H9 (cell line): ENCODE measurements at places on chromosomes 4 and X.

GRCh38 chrX:13535376-13536165, 33.8 kb upstream of the EGFL6 start:
- no peak for DNase-seq

- no peak for DNase-seq
These were observed 108.2 kb upstream of the BMPR1B start for GRCh38 chr4:94649381-94650133.

DNA sequence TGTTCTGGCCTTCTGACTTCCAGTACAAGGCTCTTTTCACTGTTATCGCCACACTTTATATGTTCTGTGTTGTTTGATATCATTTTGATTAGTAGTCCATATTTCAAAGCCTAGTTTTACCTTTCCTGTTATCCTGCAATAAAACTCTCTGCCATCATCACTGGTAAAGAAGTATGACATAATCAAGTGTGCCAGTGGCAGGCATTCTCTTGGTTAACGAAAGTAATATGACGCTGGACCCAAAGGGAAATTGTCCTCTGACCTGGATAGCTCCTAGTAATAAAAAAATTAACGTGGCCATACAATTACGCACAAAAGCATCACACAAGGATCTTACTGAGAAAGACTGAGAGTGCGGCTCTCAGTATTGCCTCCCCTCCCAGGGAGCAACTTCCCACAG, 33.8 kb downstream of the DGKK start:
- no peak for DNase-seq

DNA sequence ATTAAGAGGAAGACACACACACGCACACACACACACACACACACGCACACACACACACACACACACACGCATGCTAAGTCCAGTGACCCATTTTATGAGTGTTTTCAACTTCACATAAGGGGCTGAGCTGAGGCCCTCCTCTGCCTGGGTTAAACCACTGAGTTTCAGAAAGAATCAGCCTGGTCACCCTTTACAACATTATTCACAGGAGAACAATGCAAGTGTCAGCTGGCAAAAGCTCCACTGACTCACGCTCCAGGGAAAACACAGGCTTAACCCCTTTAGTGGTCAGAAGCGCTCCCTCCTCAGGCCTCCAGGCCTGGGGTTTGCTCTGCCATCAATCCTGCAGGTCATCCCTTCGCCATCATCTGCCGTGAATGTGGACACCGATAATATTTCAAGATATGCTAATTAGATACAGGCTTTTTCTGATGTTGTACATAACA, 46.9 kb downstream of the ACOX3 start:
- no peak for DNase-seq

DNA sequence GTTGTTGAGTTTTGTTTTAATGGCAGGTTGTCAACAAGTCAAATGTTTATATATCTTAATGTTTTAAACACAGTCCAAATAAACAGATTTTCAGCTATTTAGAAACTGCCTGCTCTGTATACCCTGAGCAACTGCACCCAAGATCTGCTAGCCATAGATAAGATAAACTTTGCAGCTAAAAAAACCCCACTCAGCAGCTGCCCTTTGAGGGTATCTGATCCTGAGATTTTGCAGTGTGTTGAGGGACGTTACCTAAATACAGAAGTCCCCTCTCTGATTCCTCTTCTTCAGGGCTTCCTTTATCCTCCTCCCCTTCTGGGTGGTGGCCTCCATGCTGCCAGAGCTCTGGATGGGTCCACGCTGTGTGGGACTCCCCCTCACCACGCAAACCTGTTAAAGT, 11.0 kb upstream of the FGG start:
- DNase-seq: no peak

GRCh38 chr4:128660361-128661215, 148.9 kb upstream of the JADE1 start:
- DNase-seq: no peak

DNA sequence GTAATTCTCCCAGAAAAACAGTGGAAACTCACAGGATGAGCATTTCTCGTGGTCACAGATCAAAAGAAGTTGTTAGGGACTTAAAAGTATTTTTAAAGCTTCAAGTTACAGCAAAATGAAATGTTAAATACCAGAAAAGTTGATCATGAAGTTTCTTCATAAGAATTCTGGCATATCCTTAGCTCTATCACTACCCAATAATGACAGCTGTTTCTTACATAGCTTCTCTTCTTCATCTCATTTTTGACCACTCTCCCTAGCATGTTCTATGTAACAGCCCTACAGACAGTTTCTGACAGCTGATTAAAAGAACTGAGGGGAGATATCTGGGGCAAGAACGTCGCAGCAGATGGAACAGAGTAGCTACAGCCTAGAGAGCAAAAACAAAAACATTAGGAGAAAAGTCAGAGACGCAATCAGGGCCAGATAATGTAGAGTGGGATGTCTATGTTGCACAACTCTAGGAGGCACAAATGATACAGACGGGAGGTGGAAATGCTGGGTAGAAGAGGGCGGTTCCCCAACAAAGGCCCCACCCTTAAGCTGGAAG, 108.7 kb downstream of the CORIN start:
- DNase-seq: no peak

- no peak for DNase-seq
These were observed 5.6 kb downstream of the SDAD1 start for GRCh38 chr4:75985116-75985515.

GRCh38 chr4:148333265-148333664, 108.9 kb downstream of the NR3C2 start:
- DNase-seq: no peak

- no peak for DNase-seq
These were observed 6.7 kb upstream of the FAM9C start for GRCh38 chrX:13051167-13051528.

DNA sequence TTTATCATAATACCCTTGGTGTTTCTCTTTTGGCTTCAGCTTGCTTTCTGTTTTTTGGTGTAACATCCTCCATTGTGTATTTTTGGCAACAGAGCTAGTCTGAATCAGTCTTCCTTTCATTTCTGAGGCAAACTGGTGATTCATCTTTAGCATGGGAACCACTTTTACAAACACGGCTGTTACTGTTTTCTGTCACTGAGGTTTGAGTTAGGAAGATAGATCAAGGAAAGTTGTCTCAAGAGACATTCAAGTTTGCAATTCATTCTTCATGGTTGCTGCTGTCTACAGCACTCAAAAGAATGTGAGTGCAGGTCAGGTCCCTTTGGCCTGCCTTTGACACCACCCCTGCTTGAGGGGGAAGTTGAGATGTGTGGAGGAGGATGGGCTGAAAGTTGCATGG, 36.3 kb downstream of the IL21 start:
- DNase-seq: no peak

GRCh38 chr4:105236202-105236915, 89.7 kb downstream of the TET2 start:
- DNase-seq: no peak

- no peak for DNase-seq
These were observed 68.4 kb downstream of the AR start for GRCh38 chrX:67612231-67612630.

- no peak for DNase-seq
These were observed 30.9 kb downstream of the NIPAL1 start for GRCh38 chr4:48047421-48047844.

DNA sequence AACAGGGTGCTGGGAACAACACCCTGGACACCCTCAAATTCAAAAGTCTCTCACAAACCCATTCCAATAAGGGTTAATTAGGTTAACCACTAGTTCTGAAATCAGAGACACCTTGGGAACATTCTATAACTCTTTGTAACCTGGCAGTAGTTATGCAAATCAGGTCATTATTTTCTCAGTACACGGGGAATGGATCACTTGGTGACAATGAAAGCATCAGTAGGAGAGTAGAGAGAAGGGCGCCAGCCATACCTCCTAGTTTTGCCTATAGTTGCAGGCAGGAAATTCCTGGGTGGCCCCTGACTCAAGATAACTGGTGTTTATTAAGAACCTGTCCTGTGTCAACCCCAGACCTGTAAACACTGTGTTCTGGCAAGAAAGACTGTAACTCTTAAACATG, 2.5 kb downstream of the CCDC110 start:
- DNase-seq: no peak

GRCh38 chrX:110569506-110569905, 210.9 kb downstream of the RTL9 start:
- no peak for DNase-seq

GRCh38 chr4:41406113-41406516, 131.8 kb upstream of the LIMCH1 start:
- no peak for DNase-seq

DNA sequence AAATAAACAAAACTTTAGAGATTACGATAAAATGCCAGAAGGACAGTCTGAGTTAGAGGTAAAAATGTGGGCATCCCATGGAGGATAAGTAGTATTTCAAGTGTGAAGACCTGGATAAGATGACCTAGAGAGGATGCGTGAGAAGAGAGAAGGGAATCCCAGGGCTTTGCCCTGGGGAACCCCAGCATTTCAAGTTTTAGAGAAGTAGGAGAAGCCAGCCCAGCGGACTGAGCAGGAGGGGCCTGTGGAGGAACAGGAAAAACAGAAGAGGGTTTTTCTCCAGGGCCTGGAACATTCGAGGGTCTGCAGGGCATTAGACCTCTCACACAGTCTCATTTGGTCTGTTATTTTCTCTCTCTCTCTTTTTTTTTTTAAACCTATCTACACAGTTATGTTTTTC, 2.9 kb upstream of the CFP start:
- DNase-seq: no peak

GRCh38 chr4:188437535-188437934, 298.3 kb downstream of the TRIML1 start:
- no peak for DNase-seq

- no peak for DNase-seq
These were observed 22.5 kb upstream of the FBXW7 start for GRCh38 chr4:152558396-152558795.

- no peak for DNase-seq
These were observed 18.1 kb downstream of the OFD1 start for GRCh38 chrX:13752646-13753045.

- no peak for DNase-seq
These were observed 114.1 kb upstream of the RAP2C start for GRCh38 chrX:132333351-132333750.

GRCh38 chrX:9494771-9495170, 29.9 kb downstream of the TBL1X start:
- no peak for DNase-seq

DNA sequence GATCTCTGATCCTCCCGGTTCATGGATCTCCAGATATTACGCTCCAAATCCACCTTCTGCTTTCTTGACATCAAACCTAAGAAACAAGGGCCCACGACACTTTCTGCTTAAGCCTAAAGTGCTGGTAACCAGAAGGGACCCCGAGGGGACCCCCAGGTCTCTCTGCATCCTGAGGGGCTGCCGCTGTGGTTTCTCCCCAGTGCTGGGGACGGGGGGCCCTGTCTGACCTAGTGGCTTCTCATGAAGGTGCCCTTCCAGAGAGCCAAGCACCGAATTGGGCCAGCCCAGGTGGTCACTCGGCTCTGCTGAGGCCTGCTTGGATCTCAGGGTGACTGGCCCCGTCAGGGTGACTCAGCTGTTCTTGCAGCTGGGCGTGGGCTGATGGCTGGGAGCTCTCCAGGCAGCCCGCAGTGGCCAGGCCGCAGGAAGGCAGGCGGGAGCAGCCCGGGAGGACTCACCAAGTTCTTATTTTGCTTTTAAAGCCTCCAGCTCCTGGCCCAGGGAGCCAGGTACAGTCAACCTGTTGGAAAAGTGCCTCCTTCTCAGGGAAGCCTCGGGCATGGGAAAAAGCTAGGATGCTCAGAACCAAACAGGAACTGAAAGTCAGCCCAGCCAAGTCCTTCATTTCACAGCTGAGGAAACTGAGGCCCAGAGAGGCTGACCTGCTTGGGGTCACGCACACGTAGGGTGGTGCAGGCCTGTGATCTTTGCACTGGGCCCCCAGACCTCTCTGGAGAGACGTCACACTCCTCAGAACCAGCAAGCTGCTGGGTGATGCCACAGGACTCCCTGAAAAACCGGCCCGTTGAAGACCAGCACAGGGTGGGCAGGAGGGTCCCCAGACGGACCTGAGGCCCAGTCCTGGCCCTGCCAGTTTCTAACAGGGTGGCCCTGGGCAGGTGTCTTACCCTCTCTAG, 16.7 kb downstream of the BLOC1S4 start:
- no peak for DNase-seq

DNA sequence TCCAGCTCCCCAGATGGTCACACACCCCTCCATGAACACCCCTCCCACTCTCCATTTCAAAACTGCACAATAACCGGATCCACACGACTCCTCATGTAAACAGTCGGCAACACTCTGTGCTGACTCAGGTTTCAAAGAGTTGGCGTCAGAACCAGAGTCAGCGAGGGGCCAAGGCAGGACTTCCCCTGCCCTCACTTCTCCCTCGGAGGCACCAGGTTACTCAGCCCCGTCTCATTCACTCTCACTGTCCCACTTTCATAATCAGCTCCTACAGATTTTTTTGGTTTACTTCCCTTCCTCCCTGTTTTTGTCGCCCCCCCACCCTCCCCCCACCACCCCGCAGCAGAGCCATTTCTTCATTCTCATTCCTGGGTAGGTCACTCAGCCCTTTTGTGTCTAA, 2.7 kb upstream of the TIMP1 start:
- DNase-seq: no peak

GRCh38 chrX:35406386-35406785, 391.8 kb upstream of the MAGEB16 start:
- DNase-seq: no peak

GRCh38 chr4:183906739-183907651, 1.9 kb downstream of the STOX2 start:
- peak; percentile 64 for DNase-seq

- peak; percentile 94 for DNase-seq
These were observed 25.8 kb downstream of the RGS12 start for GRCh38 chr4:3318561-3319021.

GRCh38 chr4:15488658-15489470, 19.2 kb downstream of the CC2D2A start:
- DNase-seq: no peak

- DNase-seq: no peak
These were observed 70.0 kb upstream of the TSPAN5 start for GRCh38 chr4:98728433-98728832.

DNA sequence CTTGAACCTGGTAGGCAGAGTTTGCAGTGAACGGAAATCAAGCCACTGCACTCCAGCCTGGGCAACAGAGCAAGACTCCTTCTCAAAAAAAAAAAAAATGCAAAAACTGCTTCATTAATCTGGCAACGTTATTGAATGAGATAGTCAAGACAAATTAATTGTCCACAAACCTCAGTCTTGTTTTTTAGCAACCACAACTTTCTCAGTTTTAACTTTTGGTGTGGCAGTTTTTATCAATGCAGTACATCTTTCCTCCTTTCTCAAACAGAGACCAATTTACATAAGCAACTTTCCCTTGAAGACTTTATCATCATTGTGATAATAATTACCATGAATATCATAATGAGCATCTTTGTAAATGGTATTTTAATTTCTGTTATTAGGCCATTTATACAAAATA, 61.7 kb upstream of the GALNTL6 start:
- DNase-seq: no peak

GRCh38 chrX:154436983-154437752, at the start of gene GDI1:
Gene GDI1, plus strand, starts transcription at chrX:154437154. Its CDS starts 101 bp downstream, at chrX:154437255.
- DNase-seq: no peak

DNA sequence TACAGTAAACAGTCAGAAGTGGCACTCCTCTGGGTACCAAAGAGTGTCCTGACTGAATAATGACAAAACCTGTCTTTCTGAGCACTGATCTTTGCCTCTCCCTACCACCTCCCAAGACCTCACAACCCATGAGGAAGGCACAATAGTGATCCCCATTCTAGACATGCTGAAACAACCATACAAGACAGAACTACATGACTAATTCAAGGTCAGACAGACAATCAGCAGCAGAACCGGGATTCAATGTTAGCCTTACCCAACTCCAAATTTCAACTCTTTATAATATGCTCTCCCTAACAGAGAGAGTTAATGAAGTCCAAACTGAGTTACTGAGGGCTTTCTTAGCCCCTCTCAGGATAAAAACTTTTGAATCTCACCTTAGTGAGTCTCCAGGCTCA, 71.0 kb downstream of the IRF2 start:
- no peak for DNase-seq
